ENCODE measurements at places on chromosomes 12 and 14.
A peak's percentile ranks its signal among the peaks of the same experiment; 100 is the strongest.

- DNase-seq: no peak
Measured at GRCh38 chr12:109731231-109731731, 17.7 kb downstream of the FAM222A start.

DNA sequence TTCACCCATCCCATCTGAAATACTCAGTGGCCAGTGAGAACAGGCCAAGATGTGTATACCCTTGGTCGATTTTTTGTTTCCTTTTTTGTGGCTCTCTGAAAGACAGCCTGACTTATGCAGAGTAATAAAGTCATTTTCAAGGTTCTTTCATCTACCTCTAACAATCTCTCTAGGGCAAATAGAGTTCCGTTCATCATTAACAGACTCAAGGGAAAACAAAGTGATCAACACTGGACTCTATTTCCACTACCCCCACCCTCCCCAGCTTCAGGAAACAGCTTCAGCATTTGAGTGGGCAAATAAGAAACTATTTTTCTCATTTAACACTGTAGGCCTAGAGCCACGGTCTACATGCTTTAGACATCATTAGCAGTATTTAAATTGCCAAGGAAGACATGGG is 15.9 kb downstream of the PRKAB1 start:
- DNase-seq: no peak

DNA sequence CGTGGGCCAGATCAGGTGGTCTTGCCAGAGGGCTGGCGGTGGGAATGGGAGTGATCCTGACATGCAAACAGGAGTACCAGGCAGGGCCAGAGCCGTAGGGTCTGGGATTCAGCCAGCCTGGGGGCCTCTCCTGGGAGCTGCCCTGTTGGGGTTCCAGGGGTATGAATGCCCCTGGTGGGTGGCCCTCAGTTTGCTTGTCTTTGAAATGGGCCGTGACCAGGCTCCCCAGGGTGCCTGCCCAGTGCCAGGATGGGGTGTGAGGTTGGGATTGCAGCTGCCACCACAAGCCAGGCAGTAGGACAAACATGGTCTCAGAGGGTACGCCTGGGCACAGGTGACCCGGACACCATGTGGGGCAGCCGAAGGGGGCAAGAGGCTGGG is 168.8 kb downstream of the KIF26A start:
- DNase-seq: no peak

DNA sequence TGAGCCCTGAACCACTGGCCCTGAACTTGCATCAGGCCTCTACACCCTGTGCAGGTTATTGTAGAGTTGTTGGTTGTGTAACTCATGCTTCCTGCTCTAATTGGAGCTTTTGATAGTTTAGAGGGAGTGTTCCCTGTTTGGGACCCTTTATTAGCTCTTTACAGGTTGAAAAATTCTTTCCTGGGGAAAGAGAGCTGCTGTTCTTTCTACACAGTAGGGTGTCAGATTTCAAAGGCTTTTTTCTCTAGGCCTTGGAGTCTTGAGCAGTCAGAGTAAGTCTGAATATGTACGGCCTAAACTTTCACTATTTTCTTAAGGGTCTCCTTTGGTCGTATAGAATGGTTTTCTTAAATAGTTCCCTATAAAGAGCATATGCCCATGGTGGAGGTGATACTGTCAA is 60.8 kb upstream of the NEDD1 start:
- DNase-seq: no peak

DNA sequence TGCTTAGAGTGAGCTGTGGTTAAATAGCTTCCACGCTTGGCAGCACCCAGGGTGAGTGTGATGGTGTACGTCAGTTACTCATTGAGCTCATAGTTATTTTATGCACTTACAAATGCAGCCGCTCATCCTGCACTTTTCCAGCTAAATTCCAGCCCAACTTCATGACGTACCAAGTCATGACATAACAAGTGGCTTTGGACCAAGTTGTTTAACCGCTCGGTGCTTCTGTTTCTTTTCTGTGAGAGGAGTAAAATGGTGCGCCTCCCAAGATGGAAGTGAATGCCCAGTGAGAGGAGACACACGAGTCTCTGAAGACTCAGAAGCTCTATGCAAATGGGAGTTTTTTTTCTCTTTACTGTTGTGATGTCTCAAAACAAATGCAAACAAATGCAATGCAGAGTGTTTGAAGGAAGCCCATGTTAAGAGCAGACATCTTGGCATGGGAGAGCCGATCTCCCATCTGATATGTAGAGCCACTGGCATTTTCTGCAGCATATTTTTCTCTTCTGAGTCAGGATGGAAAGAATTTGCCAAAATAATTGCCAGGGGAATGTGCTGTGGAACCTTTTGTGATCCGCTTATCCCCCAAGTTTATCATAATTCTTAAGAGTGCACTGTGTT is 72.2 kb downstream of the FBXW8 start:
- peak; percentile 65 for DNase-seq

DNA sequence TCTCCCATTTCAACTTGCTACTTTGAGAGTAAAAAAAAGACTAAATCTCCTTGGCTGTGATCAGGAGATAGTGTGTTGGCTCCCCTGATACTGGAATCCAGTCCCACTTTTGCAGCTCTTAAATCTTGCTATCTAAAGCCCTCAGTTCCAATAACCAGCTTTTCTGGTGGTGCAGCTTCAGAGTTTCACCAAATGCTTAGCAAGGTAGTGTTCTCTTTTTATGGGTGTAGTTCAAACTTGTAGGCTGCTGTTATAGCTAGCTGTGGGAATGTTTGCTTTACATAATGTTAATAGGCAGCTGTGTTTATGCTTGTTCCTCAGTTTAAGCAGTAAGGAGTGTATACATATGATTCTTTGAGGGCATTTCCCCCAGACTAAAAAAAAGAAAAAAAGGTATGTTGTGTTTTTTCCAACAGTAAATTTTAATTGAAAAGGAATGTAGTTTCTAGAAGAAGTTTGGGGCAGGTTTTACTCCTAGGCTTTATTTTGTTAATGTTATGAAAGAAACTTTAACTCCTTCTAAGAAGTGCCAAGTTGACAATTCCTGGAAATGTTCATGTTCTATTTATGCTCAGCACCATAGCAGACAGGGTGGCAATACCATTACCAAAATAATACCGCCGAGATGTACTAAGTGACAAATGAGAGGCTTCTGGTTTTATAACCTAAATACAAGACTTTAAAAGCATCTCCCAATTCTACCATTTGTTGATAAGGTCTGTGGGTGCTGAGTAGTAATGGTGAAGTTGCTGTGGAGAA is 12.1 kb downstream of the CRADD start:
- no peak for DNase-seq

DNA sequence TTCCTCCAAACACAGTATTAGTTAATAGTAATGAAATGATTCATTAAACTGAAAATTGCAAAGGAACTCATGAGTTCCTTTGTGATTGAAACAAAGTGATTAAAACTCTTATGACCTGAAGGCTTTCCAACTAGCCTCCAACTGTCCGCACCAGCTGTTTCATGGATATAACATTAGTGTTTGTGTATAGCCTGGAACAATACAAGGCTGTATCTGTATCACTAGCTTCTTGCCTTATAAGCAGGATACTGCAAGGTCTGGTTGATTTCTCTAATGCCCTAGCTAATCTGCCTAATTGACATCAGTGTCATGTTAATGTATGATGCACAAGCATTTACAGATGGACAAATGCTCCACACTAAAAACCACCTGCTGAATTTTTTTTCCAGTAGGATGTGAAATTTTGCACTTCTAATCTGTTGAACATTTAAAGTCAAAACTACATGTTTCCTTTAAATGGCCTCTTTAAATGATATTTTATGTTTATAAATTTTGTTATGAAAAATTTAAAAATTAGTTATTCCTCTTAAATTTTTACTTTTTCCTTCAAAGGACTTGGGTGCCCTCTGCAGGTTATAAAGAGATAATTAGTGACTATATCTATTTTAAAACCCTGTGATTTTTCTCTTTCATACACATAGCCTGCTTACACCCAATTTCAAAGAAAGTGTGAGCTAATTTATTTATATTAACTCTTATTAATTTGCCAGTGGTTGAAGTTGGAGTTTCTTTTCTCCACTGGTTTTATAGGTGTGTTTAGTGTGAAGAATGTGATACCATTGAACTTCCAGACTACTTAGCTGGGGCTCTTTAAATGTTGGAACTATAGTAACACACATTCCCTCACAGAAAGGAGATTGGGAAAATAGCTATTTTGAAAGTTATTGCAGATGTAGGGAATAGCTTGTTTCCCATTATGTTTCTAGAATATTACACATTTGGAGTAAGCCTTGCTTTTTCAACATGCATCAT is 25.4 kb downstream of the AP5M1 start:
- peak; percentile 12 for DNase-seq

- peak; percentile 20 for DNase-seq
Measured at GRCh38 chr12:116697305-116697704, 40.6 kb downstream of the SPRING1 start.

- DNase-seq: no peak
Measured at GRCh38 chr14:93729993-93730392, 58.3 kb downstream of the PRIMA1 start.

DNA sequence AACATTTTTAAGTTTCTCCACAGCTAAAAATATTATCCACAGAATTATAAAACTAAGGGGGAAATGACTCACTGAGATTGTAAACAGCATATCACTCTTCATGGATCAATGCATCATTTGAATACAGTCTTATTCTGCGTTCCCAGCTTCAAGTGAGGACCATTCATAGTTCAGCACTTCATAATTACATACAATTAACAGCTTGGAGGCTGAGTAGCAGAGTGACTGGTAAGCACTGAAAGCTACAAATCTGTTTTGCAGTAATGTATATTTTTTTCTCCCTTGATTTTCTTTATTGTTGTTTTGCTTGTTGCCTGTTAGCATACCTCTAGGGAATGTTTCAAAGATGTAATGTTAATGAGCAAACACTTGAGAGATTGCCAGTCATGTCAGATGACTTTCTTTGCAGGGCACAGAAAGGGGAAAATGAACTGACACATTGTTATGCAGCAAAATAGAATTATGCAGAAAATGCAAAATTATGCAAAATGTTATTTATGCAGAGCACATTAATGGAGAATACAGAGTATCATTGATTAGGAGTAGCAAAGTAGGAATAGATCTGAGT is 138.6 kb downstream of the RPS29 start:
- no peak for DNase-seq

DNA sequence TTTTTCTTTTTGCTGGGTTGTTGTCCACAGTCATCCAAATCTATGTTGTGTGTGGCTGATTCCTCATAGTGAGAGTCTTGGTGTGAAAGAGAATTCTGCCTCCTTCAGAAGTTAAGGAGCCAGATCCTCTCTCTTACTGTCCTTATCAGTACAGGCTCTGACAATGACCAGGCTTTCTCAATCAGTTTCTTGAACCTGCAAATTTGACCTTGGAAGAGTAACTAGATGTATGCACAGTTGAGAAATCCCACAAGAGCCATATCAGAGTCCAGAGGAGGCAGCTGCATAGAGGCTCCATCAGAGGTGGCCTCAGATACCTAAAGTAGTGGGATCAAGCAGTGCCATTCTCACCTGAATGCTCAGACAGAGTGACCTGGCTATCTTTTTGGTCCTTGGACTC is 5.5 kb upstream of the GALC start:
- no peak for DNase-seq

GRCh38 chr12:114710151-114710550 is 26.2 kb upstream of the TBX3 start:
- peak; percentile 24 for DNase-seq

- no peak for DNase-seq
Measured at GRCh38 chr12:49296836-49297694, 2.1 kb downstream of the PRPH start.
